AML-193 (cell line): ENCODE measurements at places on chromosomes 11 and 22.
A peak's percentile ranks its signal among the peaks of the same experiment; 100 is the strongest.

DNA sequence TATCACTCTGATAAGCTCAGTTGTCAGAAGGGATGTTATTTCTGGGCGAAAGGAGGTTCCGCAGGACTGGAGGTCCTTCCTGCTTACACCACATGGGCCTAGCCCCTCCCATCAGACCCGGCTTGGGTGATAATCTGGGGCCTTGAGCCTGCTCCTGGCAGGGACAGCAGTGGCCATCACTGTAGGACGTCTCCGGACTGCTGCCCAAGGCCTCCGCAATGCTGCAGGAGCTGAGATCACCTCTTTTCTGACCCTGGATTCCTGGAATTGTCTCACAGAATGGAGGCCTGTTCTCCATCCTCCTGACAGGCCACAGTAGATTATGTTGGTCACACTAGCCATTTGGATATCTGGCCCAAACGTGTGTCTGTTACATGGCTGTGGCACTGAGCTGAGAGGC lies 9.2 kb upstream of the BIK start:
- DNase-seq: no peak

- DNase-seq: no peak
Measured at GRCh38 chr11:78365381-78365792, 52.2 kb downstream of the GAB2 start.

DNA sequence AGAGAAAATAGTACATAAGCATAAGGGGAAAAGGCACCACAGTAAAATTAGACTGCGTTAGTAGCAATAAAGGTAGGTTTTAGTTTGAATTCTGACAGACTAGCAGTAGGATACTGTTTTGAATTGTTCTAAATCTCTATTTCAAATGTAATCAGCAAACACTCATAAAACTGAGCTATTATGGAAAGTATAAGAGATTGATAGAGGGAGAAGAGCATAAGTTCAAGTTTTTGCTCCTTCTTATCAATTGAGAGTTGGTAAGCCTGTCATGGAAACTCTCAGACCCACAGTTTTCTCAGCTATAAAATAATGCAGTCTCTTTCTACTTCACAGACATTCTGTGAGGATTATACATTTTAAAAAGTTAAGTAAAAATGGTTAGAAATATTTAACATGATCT lies 840.2 kb upstream of the CNTN5 start:
- no peak for DNase-seq

GRCh38 chr22:48495751-48496080 lies 1332.0 kb downstream of the BRD1 start:
- DNase-seq: no peak

DNA sequence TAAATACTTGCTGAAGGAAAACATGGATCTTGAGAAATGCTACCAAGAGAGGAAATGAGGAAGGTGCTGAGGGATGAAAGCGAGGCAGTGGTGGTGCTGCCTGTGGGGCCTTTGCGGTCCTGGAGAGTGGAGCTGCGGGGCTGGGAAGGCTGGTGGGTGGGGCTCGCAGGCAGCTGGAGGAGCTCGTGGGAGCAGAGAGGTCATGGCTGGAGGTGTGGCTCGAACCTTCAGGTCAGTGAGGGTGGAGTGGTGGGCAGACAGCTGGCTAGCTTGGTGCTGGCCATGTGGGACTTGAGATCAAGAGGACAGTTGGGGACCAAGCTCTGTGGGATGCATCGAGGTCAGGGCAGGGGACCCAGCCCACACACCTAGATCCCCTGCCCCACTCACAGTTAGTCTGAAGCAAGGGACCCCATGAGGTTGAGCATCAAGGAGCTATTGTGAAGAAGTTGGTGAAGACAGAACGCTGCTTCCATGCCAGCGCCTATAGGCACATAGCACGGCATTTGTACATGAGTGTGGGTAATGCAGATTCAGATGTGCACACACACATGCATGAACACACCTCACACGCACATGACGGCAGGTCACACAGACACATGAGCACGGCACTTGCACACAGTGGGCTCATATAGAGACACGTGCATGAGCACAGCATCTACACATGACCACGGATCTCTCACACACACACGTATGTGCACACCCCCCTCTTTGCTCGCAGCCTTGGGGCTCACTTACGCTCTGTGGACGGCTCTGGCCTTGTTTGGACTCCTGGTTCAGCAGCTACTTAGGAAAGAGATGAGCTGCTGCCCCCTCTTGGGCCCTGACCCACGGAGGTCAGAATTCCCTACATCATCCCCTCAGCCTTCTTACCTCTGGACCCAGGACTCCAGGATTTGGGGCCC lies 30.4 kb downstream of the SHANK3 start:
- DNase-seq: no peak

DNA sequence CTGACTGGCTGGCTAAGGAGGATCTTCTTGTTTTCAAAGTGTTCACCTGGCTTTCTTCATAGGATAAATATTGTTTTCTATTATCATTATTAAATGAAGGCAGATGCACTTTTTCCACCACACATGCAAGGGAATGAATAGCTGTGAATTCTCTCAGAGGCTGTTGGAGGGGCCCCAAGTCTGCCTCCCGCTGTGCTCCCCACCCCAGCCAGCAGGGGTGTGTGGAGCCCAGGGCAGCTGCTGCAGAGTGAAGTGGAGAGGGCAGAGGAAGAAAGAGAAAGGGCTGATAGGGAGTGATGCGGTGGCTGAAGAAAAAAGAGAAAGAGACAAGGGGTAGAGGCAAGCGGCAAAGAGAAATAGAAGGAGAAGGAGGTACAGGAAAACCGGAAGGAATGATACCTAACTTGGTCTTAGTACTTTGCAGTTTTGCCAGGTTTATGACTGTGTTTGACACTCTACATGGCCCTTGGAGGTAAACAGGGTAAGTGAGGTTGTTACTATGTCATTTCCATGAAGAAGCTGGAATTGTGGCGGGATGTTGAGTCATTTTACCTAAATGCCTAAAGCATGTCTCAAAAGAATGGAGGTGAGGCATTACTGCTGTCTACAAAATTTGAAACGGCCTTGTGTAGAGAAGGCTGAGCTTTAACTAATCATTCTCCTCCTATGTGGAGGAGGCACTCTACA lies 145.7 kb upstream of the B3GAT1 start:
- no peak for DNase-seq

DNA sequence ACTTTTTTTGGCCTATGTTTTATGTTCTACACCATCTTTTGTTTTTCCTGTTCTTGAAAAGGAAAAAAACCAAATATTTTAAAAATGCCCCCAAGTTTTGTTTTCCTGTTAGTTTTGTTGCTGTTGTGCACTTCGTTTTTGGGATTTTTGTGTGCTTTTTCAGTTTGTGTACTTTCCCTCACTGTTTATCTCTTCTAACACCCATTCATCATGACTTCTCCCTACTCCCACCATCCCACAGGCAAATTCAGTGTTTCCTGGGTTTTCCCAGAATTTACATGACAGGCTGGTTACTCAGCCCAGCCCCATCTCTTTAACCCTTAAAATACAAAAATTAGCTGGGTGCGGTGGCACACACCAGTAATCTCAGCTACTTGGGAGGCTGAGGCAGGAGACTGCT lies 15.6 kb downstream of the TMEM123 start:
- DNase-seq: no peak

DNA sequence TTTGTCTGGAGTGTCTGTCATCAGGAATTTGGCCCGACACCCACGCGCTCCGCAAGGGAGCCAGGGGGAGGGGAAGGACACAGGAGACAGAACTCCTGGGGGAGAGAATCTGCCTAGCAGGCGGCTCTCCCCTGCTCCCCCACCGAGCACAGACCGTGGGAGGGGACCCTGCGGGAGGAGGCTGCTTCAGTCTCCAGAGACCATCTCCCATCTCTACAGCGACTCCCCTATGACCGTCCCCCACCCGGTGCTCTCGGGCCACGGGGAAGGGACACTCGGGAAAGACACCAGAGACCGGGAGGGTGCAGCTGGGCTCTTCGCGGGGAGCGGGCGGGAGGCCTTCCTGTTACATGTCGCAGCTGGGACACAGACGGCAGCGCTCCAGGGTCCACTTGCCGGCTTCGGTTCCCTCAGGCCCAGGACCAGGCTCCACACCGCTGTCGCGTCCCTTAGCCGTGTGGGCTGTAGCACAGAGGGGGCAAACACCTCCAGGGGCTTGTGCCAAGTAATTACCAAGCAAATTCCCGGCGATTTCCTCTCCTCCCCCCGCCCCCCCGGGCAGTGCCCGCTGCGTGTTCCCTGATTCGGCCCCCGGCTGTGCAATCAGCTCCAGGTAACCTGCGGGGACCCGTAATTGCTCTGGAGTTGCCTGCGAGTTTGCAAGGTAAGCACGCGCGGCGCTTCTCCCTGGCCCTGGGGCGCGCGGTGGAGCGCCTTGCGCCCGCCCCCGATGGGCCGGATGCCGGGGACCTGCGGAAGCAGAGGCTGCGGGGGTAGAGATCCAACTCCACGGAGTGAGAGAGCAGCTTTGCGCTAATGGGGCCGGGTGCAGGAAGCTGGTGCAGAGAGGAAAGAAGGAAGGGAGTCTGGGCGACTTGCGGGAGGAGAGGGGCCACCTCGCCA lies 155.1 kb upstream of the CADM1 start:
- no peak for DNase-seq

DNA sequence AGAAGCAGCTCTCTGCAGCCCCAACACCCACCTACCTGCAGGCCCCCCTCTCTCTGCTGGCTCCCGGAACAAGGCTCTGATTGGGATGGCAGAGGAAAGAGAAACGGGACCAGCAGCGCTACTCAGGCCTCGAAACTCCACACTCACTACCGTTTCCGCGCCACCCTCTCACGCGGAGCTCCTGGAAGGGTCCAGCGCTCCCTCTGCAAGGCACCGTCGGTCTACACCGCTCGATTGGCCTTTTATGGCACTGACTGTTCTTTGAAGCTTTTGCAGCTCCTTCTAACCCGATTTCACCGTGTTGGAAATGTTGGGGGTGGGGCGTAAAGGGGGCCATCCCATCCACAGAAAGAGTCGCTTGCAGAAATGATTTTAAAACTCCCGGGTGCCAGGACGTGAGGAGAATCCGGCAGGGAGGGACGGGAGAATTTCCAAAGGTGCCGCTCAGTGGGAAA lies 323 bp upstream of the PANX1 start:
- no peak for DNase-seq

DNA sequence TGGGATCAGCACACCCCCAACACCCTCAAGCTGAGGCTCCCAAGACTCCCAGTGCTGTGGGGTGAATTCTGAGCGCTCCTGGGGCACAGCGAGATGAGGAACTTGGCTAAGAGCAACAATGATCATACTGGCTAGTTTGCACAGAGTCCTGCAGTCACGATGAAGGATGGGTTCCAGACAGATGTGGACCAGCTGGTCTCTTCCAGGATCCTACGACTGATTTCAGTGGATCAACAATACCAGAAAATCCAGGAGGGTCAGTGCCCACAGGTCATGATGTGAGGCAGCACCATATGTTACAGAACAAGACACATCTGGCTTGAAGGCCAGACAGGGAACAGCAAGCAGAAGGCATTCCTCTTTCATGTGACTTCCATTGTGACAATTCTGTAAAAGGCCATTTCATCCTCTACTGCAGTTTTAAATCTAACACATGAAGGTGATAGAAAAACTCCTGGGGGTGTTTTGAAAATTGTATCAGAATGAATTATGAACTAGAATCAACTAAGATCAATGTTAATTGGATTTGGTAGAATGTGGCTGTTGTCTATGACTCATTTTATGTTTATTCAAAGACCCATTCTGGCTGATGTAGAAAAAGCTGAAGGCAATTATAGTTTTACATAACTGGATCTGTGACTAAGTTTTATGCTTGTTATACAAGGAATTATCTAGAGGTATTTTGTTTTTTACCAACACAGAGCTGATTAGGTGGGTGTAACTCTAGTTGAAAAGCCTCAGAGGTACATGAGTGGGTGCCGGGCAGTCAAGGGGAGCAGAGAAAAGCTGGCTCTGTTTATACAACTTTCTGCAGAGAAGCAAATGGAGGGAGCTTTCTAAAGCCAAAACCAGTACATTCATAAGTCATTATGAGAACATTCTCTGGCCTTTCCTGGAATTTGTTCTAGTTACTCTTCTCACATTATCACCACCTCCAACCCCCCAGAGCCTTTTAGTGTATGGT lies 29.1 kb downstream of the OR52K1 start:
- no peak for DNase-seq

GRCh38 chr11:3849297-3849874 lies 6.1 kb upstream of the STIM1 start:
- peak; percentile 41 for DNase-seq

GRCh38 chr22:29325785-29326315 lies 10.4 kb upstream of the RASL10A start:
- no peak for DNase-seq

- DNase-seq: no peak
Measured at GRCh38 chr11:114276077-114276476, 20.1 kb upstream of the NNMT start.

GRCh38 chr11:44010789-44011251 lies 37.0 kb upstream of the ACCSL start:
- DNase-seq: no peak

GRCh38 chr11:73196576-73196975 lies 21.5 kb upstream of the P2RY2 start:
- no peak for DNase-seq
